ENCODE measurements at places on chromosomes 5 and 9.

GRCh38 chr5:80977764-80978163 lies 17.6 kb downstream of the RASGRF2 start:
- DNase-seq = no peak

DNA sequence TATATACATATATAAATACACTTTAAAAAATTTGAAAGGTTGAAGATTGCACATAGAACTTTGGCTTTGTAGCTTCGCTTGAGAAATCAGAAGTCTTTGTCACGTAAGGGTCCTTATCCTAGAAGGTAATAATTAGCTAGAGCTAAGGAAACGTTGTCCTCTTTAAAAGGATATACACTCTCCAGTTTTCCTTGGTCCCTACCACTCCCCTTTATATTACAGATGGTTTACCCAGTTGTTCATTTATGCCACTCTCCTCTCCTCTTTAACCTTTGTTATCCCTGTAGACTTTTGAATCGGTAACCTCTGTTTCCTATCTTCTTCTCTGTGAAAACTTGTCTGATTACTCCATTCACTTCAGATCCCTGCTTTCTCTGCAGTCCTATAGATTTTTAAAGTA lies 1101.0 kb upstream of the SEMA6A start:
- no peak for DNase-seq

GRCh38 chr9:74610523-74611061 lies 113.5 kb downstream of the RORB start:
- DNase-seq = no peak

GRCh38 chr5:74391410-74391809 lies 249.1 kb downstream of the ENC1 start:
- no peak for DNase-seq

GRCh38 chr9:136023410-136024225 lies 62.4 kb upstream of the UBAC1 start:
- DNase-seq = no peak

DNA sequence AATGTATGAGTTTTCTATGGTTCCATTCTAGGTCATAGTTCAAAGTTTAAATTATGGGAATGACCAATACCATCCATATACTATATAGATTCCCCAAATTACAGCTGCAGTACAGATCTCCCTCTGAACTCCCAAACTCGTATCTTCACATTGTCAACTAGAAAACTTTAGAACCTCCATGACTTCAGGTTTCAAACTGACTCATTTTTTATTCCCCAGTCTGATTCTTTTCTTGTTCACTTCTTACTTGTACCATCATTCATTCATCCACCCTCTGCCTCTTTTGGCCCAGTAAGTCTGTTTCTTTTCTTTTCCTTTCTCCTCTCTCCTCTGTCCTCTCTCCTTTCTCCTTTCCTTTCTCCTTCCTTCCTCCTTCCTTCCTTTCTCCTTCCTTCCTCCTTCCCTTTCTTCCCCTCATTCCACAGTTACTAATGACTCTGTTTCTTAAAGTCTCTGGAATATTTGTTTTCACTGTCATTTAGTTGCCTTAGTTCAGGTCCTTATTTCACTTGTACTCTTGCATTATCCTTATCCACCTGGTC lies 30.5 kb downstream of the RAD23B start:
- DNase-seq = no peak

GRCh38 chr9:132896906-132897305 lies 18.2 kb downstream of the SPACA9 start:
- no peak for DNase-seq
